ENCODE measurements at places on chromosomes 6 and 20. TPM values are rescaled to one million over a fixed set of nuclear protein-coding genes. Genes with fewer than 3 reads are reported as not detected.
A peak's percentile ranks its signal among the peaks of the same experiment; 100 is the strongest.

GRCh38 chr6:51300510-51300909 is 481.8 kb downstream of the TFAP2B start:
- no peaks in the 10 kb centered on the region for H3K27me3 ChIP-seq
- no peaks in the 10 kb centered on the region for H3K36me3 ChIP-seq
- H3K4me3 ChIP-seq = no peak overlapping the region
- no peak for DNase-seq
- H3K4me1 ChIP-seq = no peaks in the 10 kb centered on the region

GRCh38 chr6:158233214-158233795 is 65.2 kb downstream of the GTF2H5 start:
- peaks cover 23% of the 10 kb centered on the region for H3K4me1 ChIP-seq
- H3K27ac ChIP-seq = no peak overlapping the region
- no peaks in the 10 kb centered on the region for H3K27me3 ChIP-seq
- no peak for DNase-seq
- H3K4me3 ChIP-seq = peak overlapping the region; percentile 82
- H3K36me3 ChIP-seq = no peaks in the 10 kb centered on the region

DNA sequence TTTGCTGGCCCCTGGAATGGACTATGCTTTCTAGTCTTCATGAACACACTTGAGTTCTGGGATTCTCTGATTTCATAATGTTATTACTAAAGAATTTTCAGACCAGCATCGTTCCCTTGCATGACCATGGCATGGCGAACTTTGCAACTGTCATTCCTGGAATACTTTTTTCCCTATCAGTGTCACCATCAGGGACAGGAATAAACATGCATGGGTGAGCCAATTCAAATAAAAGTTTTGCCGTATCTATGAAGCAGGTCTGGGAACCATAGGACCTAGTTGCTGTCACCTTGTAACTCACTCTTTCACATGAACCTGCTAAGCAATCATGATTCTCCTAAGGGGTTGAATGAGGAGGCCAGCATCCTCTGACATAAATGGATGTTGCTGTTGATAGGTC is 68.2 kb upstream of the AGPAT4 start:
- no peak overlapping the region for H3K4me3 ChIP-seq
- no peaks in the 10 kb centered on the region for H3K27me3 ChIP-seq
- H3K4me1 ChIP-seq = no peaks in the 10 kb centered on the region
- no peaks in the 10 kb centered on the region for H3K36me3 ChIP-seq

The CCN5 gene
- total RNA-seq = 42.3 TPM

The TM9SF4 gene
- 49.7 TPM for total RNA-seq
